Cortex of kidney (tissue), 1 donor: ENCODE measurements at places on chromosomes 5 and 9.

- no peak for DNase-seq
These were observed 18.4 kb downstream of the ENG start for GRCh38 chr9:127835991-127836516.

GRCh38 chr5:154395407-154396106 is 50.2 kb upstream of the SAP30L start:
- DNase-seq: no peak

DNA sequence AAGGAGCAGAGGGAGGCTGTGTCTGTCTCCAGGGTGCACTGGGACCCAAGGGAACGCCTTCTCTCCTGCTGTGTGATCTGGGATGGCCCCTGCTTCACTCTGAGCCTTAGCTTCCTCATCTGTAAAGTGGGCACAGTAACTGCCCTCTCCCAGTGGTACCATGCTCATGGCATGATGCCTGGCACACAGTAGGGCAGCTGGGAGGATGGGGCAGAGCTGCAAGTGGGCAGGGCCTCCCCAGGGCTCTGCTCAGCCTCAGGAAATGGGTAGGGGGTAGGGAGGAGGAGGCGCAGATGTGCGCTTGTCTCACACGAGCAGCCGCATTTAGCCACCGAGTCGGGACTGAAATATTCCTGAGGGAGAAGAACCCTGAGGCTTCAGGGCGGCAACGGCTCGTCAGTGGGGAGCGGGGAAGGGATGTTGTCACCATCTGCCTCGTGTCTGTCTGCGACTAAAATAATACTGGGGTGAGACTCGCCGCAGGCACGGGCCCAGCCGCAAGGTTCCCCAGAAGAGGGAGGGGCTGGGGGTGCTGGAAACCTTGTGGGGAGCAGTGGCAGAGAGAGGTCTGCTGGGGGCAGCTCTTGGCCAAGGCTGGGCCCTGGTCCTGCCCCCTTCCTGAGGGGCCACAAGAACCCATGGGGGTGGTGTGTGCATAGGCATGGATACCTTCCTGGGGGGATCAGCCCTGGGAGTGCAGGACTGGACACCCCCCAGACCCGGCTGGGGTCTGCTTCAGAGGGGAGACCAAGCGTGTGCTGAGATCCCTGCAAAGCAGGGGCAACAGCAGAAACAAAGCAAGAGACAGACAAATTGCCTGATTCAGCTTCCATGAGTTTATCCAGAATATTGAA is 55.2 kb upstream of the PSD2 start:
- DNase-seq: no peak

DNA sequence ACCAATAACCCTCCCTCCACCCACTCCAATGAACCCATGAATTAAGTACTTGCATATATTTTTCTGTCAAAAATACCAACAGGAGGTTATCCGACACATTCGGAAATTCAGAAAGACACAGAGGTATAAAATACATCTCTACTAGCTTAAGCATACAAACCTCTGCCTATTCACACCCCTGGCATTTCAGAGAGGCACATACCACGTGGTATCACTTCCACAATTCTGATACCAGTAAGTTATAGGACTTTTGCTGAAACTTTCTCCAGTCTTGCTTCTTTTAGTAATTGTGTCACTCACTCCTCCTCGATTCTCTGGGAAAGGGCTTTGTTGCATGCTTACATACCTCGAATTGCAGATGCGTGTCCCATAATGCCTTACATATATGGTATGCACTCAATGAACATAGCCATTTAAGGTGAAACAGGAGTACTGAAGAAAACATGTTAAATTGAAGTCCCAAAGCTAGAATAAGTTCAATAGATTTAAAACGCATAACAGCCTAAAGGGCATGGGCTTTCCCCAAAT is 58.1 kb downstream of the TLE1 start:
- DNase-seq: no peak

GRCh38 chr5:170380361-170380951 is 8.7 kb downstream of the KCNMB1 start:
- no peak for DNase-seq
